Kidney glomerular epithelial cell (primary cell): ENCODE measurements at places on chromosomes 13 and 19.

- DNase-seq, result no peak
Observed at GRCh38 chr13:29421118-29421517, 174.4 kb downstream of the SLC7A1 start.

DNA sequence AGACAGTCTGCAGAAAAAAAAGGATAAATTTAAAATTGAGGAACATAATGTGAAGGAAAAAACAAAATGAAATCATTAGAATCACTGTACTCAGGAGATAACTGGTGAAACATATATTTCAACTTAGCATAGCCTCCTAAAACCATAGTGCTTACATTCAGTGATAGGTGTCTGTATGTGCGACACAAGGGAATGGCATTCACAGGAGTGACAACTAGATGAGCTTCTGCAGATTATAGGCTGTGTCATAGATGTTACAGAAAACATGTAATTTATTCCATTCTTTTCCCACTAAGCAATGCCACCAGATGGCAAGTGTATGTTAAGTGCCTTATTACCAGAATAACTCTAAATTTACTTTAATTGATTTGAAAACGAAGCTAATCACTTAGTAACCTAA, 960.0 kb upstream of the PCDH20 start:
- no peak for DNase-seq

DNA sequence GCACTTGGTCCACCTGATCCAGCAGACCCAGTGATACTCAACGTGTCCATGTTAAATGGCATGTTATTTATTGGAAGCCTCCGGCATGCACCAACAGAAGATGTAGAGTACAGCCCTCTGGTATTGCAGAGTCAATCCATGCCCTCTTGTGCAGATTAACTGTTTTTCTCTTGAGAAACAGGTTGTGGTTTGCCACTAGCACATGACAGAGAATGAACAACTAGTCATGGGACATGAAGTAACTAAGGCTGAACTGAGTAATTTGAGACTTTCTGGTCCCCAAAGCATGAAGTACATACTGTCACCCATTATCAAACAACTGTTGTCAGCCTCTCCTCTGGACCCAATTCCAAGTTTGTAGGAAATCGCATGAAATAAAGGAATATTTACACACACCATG, 3.2 kb downstream of the ZNF562 start:
- no peak for DNase-seq

GRCh38 chr13:67043901-67044300, 186.2 kb downstream of the PCDH9 start:
- DNase-seq, result no peak

- no peak for DNase-seq
Observed at GRCh38 chr19:33390908-33391630, 17.6 kb downstream of the CEBPG start.

- DNase-seq, result no peak
Observed at GRCh38 chr19:44346556-44346955, 9.9 kb downstream of the ZNF112 start.

DNA sequence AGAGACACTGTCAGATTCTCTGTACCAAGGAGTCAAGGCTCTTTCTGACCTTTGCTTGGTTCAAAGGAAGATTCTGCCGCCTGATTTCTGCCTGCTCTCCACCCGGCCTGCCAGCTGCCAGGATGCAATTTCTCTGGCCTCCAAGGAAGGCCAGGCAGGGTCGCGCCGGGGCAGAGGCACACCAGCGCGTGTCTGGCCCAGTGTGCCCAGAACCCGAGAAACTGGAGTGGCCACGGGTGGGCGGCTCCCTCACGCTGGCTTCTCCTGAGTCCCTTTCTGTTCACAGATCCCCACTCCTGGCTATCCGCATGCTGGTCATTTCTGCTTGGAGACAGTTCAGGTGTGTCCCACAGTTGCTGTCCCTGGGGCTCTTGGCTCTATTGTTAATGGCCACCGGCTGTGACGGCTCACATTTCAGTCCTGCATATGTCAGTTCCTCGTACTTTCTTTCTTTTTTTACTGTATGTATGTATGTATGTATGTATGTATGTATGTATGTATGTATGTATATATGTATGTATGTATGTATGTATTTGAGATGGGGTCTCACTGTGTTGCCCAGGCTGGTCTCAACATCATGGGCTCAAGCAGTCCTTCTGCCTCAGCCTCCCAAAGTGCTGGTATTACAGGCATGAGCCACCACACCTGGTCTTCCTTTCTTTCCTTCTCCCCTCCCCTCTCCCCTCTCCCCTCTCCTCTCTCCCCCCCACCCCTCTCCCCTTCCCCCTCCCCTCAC, 16.9 kb downstream of the TMPRSS9 start:
- DNase-seq, result no peak

- DNase-seq, result no peak
Observed at GRCh38 chr13:29621051-29621800, 25.7 kb upstream of the SLC7A1 start.

DNA sequence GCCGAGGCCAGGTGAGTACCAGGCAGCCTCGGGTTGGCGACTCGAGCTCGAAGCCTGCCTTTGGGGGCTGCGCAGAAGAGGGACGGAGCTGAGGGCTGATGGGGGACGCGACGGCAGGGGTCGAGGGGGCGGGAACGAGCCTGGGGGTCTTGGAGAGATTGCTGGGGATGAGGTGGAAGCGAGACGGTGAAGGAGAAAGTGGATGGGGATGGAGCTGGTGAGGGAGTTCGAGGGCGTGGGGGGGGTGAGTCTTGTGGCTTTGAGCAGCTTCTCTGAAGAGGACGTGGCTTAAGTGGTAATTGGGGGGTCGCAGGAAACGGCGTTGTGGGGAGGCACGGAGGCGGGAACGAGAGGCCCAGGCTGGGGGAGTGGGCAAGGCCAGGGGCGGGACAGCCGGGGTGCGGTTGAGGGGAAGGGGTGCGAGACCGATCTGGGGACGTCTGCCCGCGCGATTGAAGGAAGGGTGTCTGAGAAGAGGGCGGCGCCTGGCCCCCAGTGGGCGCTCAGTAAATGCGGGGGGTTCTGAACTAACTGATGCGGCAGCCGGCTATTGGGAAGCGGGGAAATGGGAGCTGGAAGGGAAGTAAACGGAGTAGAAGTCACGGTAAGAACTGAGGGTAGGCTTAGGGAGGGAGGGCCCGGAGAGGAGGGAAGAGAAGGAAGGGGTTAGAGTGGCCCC, 426 bp downstream of the MYO9B start:
- no peak for DNase-seq

- peak; percentile 100 for DNase-seq
Observed at GRCh38 chr19:29098863-29099481, 114.0 kb downstream of the UQCRFS1 start.

DNA sequence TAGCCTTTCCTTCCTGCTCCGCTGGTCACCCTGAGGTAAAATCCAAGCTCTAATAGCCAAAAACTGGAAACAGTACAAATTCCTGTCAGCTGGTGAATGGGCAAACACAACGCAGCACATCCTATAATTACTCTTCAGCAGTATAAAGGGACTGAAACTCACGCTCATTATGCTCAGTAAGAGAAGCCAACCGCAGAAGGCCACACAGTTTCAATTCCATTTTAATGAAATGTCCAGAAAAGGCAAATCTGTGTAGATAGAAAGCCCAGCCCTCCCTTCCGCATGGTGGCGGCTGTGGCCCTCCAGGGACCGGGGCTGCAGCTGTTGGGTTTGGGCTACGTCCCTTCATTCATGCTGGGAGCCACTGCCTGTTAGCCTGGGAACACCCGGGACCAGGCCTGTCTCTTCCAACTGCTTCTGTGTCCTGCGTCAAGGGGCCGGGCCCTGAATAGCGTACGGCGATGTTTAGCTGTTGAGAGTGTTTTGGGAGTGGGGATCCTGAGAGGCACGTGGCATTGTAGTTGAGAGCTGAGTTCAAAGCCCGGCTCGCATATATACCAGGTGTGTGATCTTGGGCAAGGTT, 23.5 kb downstream of the NKPD1 start:
- DNase-seq, result no peak

DNA sequence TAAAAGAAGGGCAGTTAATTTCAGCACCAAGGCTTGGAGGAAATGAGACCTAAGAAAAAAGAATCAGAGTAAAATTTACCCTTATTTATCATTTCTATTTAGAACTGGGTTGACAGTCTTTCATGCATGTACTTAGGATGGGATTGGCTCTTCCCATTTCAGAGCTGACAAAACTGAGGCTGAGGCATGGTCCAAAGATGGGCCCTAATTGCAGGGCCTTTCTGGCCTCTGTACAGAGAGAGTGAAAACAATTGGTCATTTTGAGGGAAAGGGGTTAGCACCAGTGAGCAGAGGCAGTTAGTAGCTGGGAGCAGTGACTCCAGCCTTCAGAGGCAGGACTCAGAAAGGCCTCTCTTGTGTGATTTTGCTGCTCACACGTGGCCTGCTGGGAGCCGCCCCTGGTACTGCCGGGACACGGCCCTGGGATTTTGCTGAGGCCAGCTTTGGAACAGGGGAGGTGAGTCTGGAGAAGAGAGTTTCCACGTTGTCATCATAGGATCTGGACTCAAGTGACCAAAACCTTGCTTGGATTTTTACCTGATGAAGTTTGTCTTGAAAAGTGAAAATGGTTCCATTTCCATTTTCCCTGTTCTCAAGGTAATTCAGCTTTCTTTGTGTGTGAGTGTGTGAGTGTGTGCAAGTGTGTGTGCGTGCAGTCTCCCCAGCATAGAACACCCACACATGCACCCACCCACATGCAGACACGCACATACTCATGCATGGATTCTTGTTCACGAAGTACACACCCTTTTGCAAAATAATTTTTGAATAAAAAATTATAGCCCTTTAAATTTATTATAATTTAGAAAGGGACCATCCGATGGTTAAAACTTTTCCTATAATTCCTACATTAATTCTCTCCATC, at the start of gene ZNF536:
Gene ZNF536, plus strand, starts transcription at position 425 of the 865 bp plus-strand sequence. CDS start 71,179 bp downstream, outside the sequence.
- no peak for DNase-seq

DNA sequence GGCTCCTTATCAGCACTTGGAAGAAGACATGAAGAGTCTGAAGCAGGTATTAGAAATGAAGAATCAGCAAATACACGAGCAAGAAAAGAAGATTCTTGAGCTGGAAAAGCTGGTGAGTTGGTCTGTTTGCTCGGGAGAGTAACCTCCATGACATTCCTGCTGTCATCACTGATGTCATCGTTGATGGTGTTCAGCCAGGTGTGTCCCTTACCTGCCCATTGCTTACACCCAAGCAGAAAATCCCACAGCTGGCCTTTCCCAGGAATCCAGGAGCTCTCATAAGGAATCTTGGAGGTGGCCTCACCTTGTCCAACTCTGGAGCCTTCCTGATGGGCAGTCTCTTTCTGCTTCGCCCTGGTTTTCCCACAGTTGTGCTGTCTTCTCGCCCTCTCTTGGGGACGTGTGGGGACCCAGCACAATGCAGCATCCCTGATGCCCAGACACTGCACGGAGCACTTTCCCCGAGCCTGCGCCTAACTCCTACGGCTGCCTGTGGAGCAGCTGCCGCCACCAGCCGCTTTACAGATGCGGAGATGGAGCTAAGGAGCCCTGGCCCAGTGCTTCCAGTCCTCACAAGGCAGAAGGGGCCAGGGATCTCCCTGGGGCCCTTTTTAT, 97.0 kb downstream of the SLC7A1 start:
- no peak for DNase-seq

DNA sequence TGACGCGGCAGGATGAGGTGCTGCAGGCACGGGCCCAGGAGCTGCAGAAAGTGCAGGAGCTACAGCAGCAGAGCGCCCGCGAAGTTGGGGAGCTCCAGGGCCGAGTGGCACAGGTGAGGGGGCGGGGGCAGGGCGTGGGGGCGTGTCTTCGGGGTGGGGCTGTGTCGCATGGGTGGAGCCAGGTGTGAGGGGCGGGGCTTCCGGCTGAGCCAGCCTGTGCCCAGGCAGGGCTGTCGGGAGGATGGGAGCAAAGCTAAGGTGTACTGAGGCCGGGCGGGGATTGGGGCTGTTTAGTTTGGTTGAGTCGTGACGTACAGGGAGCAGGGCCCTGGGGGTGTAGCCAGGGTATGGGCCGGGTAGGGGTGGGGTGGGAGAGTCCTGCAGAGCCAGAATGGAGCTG, 62.3 kb downstream of the KCNC3 start:
- DNase-seq, result no peak

DNA sequence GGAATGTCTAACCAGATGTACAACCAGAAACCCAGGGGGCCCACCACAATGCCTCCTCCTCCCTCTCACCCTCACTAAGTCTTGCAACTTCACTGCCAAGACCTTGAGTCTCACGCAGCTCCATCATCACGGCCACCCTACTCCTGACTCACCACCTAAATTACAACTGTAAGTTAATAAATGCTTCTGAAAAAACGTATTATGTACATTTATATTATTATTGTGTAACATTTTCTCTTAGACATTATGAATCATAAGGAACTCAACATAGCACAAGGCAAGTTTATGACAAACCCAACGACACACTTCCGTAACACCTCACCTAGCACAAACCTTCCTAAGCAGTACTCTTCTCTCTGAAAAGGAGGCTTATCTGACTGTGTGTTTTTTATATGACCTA, 20.7 kb downstream of the MIPEP start:
- no peak for DNase-seq

GRCh38 chr19:2229103-2230032, 6.8 kb downstream of the PLEKHJ1 start:
- no peak for DNase-seq

GRCh38 chr13:26370553-26370952, 116.6 kb downstream of the CDK8 start:
- DNase-seq, result no peak

DNA sequence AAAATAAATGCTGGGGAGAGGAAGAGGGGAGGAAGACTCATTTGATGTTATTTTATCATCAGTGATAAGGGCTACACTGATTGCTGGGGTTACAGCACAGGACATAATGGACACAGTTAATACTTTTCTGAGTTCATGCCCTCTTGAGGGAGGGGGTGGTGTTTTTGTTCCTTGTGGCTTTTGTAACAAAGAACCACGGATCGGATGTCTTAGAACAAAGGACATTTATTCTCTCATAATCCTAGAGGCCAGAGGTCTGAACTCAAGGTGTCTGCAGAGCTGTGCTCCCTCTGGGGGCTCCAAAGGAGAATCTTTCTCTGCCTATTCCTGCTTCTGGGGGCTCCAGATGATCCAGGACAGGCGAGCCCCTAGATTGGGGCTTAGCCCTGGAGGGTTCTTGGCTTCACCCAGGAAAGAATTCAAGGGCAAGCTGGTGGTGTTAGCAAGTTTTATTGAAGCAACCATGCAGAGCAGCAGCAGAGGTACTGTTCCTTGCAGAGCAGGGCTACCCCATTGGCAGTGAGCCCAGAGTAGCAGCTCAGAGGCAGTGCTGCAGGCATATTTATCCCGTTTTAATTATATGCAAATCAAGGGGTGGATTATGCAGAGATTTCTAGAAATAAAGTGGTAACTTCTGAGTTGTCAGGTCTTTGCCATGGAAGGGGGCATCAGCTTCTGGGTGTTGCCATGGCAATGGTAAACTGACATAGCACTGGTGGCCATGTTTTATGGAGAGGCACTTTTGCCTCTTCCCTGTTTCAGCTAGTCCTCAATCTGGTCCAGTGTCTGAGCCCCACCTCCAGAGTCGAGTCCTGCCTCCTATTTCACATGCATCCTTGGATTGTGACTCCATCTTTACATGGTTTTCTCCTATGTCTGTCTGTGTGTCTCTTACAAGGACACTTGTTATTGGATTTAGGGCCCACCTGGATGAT, 18.0 kb downstream of the VAV1 start:
- DNase-seq, result no peak

DNA sequence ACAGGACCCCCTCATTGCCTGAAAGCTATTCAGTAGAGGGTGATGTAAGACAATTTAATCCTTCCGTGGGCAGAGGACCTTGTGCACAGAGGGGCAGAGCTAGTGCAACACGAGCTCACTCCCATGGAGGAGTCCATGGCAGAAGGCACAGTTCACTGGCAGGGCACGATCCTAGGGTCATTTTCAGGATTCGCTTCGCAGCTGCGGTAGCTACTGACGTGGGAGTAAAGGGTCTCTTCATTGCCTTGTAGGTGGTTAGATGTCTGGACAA, 207.8 kb downstream of the FOXO1 start:
- DNase-seq, result no peak
